Right atrium auricular region (tissue), 2 donors: ENCODE measurements at places on chromosomes 11 and 22. TPM values are rescaled to one million over a fixed set of nuclear protein-coding genes. Genes with fewer than 3 reads are reported as not detected.

LRRC51 gene
- 4.0 TPM for total RNA-seq

PDGFB gene
- 22.0 TPM for total RNA-seq

GRCh38 chr11:47104261-47104950 is 72.3 kb downstream of the ARFGAP2 start:
- peaks cover 6% of the 10 kb centered on the region for H3K4me1 ChIP-seq
- no peak overlapping the region for H3K27ac ChIP-seq
- H3K27me3 ChIP-seq = no peaks in the 10 kb centered on the region
- H3K4me3 ChIP-seq = no peak overlapping the region
- no peak for DNase-seq
- H3K36me3 ChIP-seq = no peaks in the 10 kb centered on the region

DNA sequence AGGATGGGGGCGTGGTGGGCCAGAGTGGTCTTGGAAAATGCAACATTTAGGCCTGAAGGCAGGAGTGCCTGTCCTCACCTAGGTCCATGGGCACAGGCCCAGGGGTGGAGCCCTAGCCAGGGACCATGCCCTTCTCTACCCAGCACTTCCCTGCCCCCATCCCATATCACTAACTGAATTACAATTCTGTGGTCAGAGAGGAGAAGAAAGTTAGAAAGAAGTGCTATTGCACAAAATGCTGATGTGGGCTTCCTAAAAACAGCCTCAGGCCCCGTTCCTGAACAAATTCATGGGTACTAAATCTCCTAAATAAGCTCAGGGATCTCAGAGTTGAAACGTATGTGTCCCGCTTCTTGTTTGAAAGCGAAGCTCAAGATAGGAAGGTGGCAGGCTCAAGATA is 3.5 kb upstream of the ASRGL1 start:
- H3K4me1 ChIP-seq = no peaks in the 10 kb centered on the region
- H3K27ac ChIP-seq = no peak overlapping the region
- no peak for DNase-seq

DNA sequence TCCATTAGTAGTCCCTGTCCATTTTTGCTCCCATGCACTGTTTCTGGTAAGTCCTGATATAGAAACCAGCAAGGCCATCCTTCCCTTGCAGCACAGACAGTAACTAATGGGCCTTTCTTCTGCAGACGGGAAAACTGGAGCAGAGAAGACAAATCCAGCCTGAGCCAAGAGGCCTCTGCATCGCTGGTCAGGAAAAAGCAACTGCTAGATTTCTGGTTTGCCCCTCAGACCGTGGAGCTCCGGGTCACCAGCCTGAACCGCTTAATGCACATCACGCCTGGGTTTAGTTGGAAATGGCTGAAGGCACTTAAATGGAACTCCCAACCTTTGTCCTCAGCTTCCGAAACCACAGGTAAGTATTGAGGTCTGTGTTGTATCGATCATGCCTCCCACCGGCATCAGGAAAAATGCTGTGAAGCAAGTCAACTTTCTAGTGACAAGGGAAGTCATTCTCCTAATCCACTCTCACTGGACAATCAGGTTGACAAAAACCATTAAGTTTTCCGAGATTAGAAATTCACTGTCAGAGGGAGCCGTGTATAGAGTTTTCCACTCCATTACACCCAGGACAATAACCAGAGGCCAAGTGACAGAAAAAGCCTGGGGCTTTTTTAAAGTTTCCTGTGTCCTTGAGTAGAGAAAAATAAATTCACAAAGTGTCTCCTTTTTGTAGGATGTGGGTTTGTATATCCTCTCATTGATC is 14.8 kb upstream of the LMO2 start:
- no peaks in the 10 kb centered on the region for H3K4me1 ChIP-seq
- no peaks in the 10 kb centered on the region for H3K27me3 ChIP-seq
- no peaks in the 10 kb centered on the region for H3K36me3 ChIP-seq
- H3K4me3 ChIP-seq = no peak overlapping the region

- H3K4me1 ChIP-seq = peaks cover 45% of the 10 kb centered on the region
- H3K27me3 ChIP-seq = no peaks in the 10 kb centered on the region
- H3K27ac ChIP-seq = peak overlapping the region; percentile 77
- peak; percentile 84 for DNase-seq
- H3K36me3 ChIP-seq = no peaks in the 10 kb centered on the region
Observed at GRCh38 chr11:12397931-12398334, 20.6 kb downstream of the PARVA start.
